DMS79 treated with DMSO at 0.1 percent for 48 hours (cell line): ENCODE measurements at places on chromosomes 13 and 19.
A peak's percentile ranks its signal among the peaks of the same experiment; 100 is the strongest.

GRCh38 chr13:112241288-112241687 is 134.9 kb upstream of the SPACA7 start:
- peak; percentile 79 for DNase-seq

DNA sequence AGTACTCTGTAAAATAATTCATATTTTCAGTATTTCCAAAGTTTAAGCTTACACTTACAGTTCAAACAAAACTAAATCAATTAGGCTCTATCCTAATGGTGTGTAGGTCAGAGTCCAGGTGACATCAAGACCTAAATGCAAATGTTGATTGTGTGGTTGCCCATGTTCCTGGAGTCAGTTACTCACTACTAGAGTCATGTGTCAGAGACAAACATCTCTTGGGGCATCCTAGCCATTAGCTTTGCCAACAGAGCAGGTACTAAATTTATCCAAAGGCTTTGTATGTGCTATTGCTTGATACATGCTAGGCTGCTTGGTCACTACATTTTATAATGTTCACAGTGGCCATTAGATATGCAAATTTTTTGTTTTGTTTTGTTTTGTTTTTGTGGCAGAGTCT is 11.7 kb downstream of the SPRY2 start:
- no peak for DNase-seq

GRCh38 chr13:43758834-43759233 is 27.9 kb downstream of the ENOX1 start:
- no peak for DNase-seq

GRCh38 chr13:32409001-32409313 is 19.0 kb downstream of the N4BP2L1 start:
- DNase-seq: peak; percentile 82

- no peak for DNase-seq
These were observed 941.3 kb upstream of the PCDH20 start for GRCh38 chr13:62356977-62357376.

GRCh38 chr13:98517576-98518310 is 59.2 kb downstream of the STK24 start:
- no peak for DNase-seq

GRCh38 chr19:43441716-43442115 is 23.7 kb downstream of the LYPD3 start:
- no peak for DNase-seq
